ENCODE measurements at places on chromosomes 7 and 10. TPM values are rescaled to one million over a fixed set of nuclear protein-coding genes. Genes with fewer than 3 reads are reported as not detected.

DNA sequence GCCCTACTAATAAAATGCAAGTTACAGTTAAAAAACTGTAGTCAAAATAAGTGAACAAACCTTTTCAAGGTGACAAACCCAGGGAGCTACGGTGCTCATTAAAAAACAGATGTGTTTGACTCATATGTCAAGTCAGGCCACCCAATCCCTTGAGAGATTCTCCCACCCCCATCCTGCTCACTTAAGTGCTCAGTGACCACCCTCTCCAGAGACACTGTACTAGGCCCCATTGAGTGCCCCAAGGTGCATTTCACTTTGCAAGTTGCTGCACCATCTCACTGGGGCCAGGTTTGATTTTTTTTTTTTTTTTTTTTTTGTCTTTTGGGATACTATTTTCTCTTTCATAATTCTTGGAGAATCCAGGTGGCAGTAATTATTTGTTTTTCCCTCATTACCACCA, 1.9 kb downstream of the ERV3-1 start:
- DNase-seq, result no peak

DNA sequence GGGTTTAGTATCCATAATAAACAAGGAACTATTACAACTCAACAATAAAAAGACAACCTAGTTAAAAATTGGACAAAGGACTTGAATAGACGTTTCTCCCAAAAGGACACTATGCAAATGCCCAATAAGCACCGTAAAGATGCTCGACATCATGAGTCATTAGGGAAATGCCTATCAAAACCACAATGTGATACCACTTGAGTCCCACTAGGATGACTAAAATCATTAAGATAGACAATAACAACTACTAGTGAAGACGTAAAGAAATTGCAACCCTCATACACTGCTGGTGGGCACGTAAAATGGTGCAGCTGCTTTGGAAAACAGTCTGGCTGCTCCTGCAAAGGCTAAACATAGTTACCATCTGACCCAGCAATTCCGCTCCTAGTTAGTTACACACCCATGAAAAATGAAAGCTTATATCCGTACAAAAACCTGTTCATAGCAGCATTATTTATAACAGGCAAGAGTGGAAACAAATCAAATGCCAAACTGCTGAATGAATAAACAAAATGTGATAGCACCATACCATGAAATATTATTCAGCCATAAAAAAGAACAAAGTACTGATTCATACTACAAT, 17.3 kb downstream of the CCDC3 start:
- no peak for DNase-seq

DNA sequence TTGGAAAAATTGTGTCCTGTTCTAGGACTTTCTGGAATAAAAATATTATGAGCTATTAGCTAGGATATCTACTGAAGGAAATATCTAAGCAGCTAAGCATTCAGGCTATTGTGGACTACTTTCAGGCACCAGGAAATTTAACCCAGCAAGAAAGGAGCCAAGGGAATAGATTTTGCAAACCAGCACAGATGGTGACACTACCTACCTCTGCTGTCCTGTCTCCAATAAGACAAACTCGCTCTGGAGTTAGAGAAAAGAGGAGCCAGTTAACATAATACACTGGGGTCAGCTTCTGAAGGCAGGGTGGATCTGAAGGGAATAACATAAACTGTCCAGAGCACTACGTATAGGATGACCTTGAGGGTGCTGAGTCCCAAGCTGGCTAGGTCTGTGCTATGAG, 223.7 kb upstream of the PRSS58 start:
- DNase-seq, result no peak

Gene DNAJC12
- not detected for total RNA-seq

DNA sequence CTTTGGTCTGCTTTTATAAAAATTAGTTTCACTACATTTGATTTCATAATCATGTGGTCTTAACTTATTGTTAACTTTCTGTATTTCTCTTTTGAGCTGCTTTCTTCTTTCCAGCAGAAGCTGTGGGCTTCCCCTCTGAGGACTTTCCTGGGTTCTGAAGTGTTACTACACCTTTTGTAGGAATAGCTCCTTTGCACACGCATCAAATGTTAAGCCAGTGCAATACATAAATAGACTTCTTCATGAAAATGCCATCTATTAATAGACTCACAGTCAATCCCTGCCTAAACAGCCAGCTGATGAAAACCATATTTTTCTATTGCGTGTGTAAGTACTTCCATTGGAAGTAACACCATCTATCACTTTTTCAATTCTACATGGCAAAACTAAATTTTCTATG, 1.5 kb downstream of the ABCB4 start:
- DNase-seq, result no peak

DNA sequence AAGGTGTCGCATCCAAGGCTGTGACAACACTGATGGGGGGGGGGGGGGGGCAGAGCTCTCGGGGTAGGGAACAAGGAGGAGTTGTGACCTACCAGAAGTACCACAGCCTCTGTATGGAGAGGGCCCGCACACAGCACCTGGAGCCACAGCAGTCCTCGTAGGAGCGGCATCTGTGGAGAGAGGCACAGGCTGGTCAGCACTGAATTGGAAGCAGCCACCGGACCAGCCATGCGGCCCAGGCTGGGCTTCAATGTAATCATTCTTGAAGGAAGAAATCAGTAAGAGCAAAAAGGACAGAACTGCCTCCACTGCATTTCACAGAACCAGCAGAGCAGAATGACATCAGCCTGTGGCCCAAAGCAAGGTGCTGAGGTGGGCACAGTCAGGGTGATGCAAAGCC, 74.8 kb downstream of the VOPP1 start:
- DNase-seq, result no peak

DNA sequence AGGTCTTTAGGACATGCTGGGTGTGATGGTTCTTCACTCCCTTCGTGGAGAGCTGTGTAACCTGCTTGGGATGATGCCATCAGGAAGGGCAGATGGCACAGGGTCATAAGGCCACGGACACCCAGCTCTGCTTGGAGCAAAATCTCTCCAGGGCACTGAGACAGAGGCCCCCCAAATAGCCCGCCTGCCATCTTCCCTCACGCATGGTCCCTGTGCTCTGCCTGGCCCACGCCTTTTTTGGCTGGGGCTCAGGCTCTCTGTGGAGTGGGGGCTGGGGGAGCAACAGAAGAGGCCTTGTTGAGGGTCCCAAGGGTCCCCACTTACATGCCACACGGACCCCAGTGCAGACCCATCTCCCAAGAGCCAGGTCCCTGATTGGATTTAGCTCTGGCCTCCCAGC, 93.3 kb upstream of the RET start:
- DNase-seq, result no peak

- no peak for DNase-seq
These were observed 20.6 kb downstream of the HSPA12A start for GRCh38 chr10:116721547-116722392.

DNA sequence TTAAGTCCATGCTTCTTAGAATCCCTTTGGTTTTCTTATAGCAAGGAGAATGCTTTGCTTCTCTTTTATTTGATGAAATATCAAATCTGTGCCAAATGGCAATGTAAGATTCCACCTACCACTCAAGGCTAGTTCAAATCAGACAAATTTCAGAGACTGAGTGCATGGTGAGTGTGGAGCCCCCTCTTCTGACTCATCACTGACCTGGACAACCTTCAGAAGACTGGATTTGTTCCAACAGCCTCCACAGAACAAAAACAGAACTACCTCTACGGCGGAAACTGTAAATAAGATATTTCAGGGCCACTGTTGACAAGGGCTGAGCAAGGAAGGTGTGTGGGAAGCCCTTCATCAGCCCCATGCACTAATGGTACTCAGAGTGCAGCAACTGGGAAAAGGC, 21.1 kb downstream of the NCAPG2 start:
- no peak for DNase-seq

Gene HOXA9
- 0.57 TPM for total RNA-seq

DNA sequence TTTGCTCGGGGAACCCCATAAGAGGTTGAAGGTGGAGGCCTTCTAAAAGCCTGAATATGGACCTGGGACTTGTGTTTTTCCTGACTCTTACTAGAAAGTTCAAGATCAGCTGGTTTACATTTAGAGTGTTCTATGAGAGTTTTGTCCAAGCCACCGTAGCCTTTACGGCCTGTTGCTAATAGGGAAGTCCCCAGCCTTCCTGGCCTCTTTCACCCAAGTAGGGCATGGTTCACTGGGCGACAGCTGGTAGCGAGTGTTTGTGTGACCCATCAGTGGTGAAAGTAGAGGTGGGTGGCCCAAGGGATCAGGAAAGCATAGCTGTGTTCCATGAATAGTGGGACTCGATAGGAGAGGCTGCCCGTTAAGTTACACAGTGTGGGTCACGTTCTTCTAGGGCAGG, 60.1 kb downstream of the RABGEF1 start:
- no peak for DNase-seq

DNA sequence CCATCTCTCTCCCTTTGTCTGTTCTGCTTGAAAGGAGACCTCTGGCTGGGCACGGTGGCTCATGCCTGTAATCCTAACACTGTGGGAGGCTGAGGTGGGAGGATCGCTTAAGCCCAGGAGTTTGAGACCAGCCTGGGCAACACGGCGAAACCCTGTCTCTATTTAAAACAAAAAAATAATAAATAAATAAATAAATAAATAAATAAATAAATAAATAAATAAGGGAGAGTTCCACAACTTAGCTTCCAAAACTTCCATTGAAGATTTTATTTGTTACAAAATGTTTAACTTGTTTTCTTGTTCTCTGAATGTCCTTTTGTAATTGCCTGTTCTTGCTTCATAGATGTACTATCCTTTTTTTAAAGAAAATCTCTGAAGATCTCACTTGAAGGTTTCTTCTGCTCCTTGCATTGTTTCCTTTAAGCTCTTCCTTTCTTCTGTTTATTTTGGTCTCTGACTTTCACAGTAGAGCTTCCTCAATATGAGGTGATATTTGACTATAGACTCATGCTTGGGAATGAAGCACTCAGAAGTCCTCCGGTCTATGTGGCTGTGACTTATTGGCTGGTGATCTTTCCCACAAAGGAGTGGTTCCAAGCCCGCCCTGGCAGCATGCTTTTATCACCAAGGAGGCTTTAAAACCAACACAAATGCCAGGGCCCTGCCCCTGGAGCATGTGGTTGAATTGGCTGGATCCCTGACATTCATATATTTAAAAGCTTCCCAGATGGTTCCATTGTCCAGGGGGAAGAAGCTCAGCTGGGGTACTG, 18.1 kb upstream of the NPTX2 start:
- no peak for DNase-seq

Gene ABCC2
- 2.8 TPM for total RNA-seq

Gene VENTX
- total RNA-seq, result 0.13 TPM

Gene NUTM2E
- not detected for total RNA-seq
